ENCODE measurements at places on chromosomes 1 and 21. TPM values are rescaled to one million over a fixed set of nuclear protein-coding genes. Genes with fewer than 3 reads are reported as not detected.

The APCS gene
- 10.5 TPM for polyA plus RNA-seq

The KTI12 gene
- polyA plus RNA-seq: 3.1 TPM

The HAO2 gene
- polyA plus RNA-seq: not detected

The UTP25 gene
- 1.9 TPM for polyA plus RNA-seq

The MIER1 gene
- 9.5 TPM for polyA plus RNA-seq

The PATJ gene
- 14.8 TPM for polyA plus RNA-seq

The ANGPTL3 gene
- polyA plus RNA-seq: 0.28 TPM

The PKN2 gene
- polyA plus RNA-seq: 15.1 TPM

The RNF220 gene
- polyA plus RNA-seq: 34.4 TPM

- no peaks in the 10 kb centered on the region for H3K4me1 ChIP-seq
- no peak overlapping the region for H3K4me3 ChIP-seq
- H3K36me3 ChIP-seq: no peaks in the 10 kb centered on the region
- DNase-seq: peak; percentile 41
- H3K27ac ChIP-seq: no peak overlapping the region
These were observed 7.8 kb upstream of the CALML6 start for GRCh38 chr1:1907098-1907736.

GRCh38 chr1:150473659-150474058 is 13.6 kb upstream of the TARS2 start:
- no peak for DNase-seq
- H3K4me1 ChIP-seq: no peaks in the 10 kb centered on the region
- peaks cover 22% of the 10 kb centered on the region for H3K36me3 ChIP-seq
- no peaks in the 10 kb centered on the region for H3K27me3 ChIP-seq
- no peak overlapping the region for H3K27ac ChIP-seq

- H3K27me3 ChIP-seq: no peaks in the 10 kb centered on the region
- H3K4me1 ChIP-seq: no peaks in the 10 kb centered on the region
- no peaks in the 10 kb centered on the region for H3K36me3 ChIP-seq
- no peak for DNase-seq
These were observed 312.0 kb upstream of the DUSP10 start for GRCh38 chr1:222053790-222054294.

- no peaks in the 10 kb centered on the region for H3K36me3 ChIP-seq
- DNase-seq: no peak
- H3K27me3 ChIP-seq: no peaks in the 10 kb centered on the region
- no peak overlapping the region for H3K27ac ChIP-seq
- H3K4me3 ChIP-seq: no peak overlapping the region
- no peaks in the 10 kb centered on the region for H3K4me1 ChIP-seq
These were observed 10.8 kb downstream of the LY9 start for GRCh38 chr1:160806784-160807183.

DNA sequence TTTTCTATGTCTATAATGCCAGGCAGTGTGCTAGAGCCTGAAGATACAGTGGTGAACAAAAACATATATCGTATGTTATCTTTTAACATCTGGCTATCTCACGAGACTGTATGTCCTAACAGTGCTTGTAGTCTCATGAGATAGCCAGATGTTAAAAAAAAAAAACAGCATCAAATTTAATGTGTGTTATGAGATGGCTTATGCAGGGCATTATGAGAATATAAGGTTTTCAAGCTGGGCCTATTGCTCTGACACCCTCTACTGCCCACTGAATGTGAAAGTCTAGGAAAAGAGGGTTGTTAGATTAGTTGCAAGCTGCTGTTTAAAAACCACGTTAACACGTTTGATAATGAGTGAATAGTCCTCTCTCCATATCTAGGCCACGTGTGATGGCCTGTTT is 109.8 kb downstream of the CACHD1 start:
- DNase-seq: no peak
- no peak overlapping the region for H3K4me3 ChIP-seq
- H3K27ac ChIP-seq: no peak overlapping the region
- no peaks in the 10 kb centered on the region for H3K27me3 ChIP-seq
- peaks cover 9% of the 10 kb centered on the region for H3K4me1 ChIP-seq
- H3K36me3 ChIP-seq: no peaks in the 10 kb centered on the region

DNA sequence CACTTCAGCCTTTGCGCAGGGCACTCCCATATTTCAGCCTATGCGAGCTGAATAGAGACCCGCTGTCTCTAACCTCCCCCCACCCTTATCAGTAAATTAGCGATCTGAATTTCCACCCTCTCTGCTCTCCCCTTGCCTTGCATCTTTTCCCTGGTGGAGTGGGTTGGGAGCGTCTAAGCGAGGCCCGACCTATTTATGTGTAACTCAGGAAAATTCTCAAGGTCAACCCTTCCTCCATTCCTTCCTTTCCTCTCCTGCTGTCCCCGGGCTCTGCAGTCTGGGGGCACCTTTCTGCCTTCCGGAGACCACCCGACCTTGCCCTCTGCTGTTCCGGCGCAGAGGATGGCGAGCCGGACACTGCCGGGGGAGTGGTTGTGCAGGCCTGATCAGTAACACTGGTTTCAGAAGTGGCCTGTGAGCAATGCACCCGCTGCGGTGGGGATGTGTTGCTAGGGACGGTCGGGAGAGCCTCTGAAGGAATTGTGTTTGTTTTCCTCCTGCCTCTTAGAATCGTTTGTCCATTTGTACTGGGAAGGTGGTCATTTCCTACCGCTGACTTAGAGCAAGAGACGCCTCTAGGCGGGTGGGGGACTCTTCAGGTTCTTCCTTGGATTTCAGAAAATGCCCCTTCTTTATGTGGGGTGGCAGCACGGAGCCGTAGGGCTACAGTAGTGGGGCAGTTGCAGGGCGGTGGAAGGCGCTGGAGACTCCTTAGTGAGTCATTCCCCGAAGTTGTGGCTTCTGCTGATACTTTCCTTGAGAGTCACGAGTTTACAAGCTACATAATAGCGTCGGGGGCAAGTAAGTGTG is 513 bp downstream of the MGST3 start:
- peak; percentile 57 for DNase-seq
- H3K27ac ChIP-seq: peak overlapping the region; percentile 95
- H3K27me3 ChIP-seq: no peaks in the 10 kb centered on the region
- H3K4me3 ChIP-seq: peak overlapping the region; percentile 72
- no peaks in the 10 kb centered on the region for H3K36me3 ChIP-seq
- H3K4me1 ChIP-seq: peaks cover 15% of the 10 kb centered on the region

DNA sequence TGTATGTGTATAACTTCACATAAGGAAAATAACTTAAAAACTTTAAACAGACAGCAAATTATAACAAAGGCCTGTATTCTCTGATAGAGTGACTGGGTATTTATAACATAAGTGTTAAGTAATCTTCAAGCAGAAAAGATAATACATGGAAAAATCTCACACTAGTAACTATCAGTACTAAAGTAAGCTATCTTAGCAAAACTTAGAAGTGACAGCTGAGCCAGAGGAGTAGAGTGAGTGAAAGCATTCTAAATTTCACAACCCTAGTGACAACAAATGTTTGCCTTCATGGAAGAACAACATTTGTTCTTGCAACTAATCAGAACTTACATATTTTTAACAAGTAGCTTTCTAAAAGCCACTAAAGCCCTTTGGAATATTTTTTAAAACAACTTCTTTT is 74.5 kb upstream of the B3GALT2 start:
- H3K36me3 ChIP-seq: no peaks in the 10 kb centered on the region
- H3K27me3 ChIP-seq: no peaks in the 10 kb centered on the region
- DNase-seq: no peak
- no peaks in the 10 kb centered on the region for H3K4me1 ChIP-seq
- H3K27ac ChIP-seq: no peak overlapping the region

GRCh38 chr21:37899146-37899545 is 17.1 kb downstream of the KCNJ6 start:
- DNase-seq: no peak
- no peaks in the 10 kb centered on the region for H3K36me3 ChIP-seq
- no peak overlapping the region for H3K4me3 ChIP-seq
- no peak overlapping the region for H3K27ac ChIP-seq
- H3K4me1 ChIP-seq: no peaks in the 10 kb centered on the region

- no peaks in the 10 kb centered on the region for H3K36me3 ChIP-seq
- H3K4me1 ChIP-seq: no peaks in the 10 kb centered on the region
These were observed 41.6 kb upstream of the MROH9 start for GRCh38 chr1:170893655-170894297.

DNA sequence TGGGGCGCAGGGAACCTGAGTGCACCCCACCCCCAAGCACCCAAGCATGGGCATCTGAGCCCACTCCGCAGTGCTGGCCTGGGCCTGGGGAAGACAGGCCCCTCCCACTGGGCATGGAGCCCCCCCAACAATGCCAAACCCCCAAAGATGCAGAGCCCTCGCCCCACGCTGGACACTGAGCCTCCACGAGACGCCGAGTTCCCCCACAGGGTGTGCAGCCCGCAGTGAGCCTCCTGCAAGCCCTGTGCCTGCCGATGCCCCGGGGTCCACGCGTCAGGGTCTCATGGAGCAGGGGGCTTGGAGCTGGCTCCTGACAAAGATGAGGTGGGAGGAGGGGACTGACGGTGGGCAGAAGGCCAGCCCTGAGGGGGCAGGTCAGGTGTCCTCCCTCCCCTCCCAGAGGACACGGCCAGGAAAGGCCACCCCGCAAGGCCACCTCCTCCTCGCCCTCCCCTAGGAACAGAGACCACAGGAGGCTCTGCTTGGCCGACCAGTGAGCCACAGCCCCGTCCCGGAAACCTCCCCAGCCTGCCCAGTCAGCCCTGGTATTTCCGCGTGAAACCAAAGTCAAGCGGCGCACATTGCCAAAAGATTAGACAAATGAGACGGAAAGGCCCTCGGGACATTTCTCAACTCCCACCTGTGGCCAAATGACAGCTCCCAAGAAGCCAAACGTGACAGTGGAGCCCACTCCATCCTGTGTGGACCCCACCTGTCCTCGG is 33.4 kb downstream of the MEGF6 start:
- no peaks in the 10 kb centered on the region for H3K27me3 ChIP-seq
- H3K4me3 ChIP-seq: no peak overlapping the region

- H3K4me3 ChIP-seq: no peak overlapping the region
- H3K27ac ChIP-seq: no peak overlapping the region
- no peaks in the 10 kb centered on the region for H3K27me3 ChIP-seq
- DNase-seq: no peak
These were observed 89.7 kb downstream of the IGSF21 start for GRCh38 chr1:18197299-18197698.

DNA sequence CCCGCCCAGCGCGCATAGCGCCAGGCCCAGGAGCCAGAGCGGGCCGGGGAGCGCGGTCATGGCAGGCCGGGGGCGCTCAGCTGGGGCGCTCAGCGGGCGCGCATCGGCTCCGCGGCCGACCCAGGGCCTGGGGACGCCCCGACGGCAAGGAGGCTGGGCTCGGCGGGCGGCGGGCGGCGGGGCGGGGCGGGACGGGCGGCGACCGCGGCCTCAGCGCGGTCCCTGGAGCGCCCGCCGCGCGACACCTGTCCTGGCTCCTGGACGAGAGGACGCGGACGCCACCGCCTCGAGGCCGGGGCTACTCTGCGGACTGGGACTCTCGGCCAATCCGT is 273 bp downstream of the BMP8B start:
- H3K4me1 ChIP-seq: no peaks in the 10 kb centered on the region
- no peak overlapping the region for H3K27ac ChIP-seq
- no peaks in the 10 kb centered on the region for H3K36me3 ChIP-seq

- H3K4me1 ChIP-seq: no peaks in the 10 kb centered on the region
- no peaks in the 10 kb centered on the region for H3K36me3 ChIP-seq
- H3K27ac ChIP-seq: no peak overlapping the region
These were observed 135.1 kb upstream of the MROH9 start for GRCh38 chr1:170800265-170800664.

- DNase-seq: peak; percentile 14
These were observed 651 bp downstream of the ZBTB8A start for GRCh38 chr1:32539584-32540571.

Measured in pancreas (tissue), 10 donors.